ENCODE measurements at places on chromosomes 4 and X.

DNA sequence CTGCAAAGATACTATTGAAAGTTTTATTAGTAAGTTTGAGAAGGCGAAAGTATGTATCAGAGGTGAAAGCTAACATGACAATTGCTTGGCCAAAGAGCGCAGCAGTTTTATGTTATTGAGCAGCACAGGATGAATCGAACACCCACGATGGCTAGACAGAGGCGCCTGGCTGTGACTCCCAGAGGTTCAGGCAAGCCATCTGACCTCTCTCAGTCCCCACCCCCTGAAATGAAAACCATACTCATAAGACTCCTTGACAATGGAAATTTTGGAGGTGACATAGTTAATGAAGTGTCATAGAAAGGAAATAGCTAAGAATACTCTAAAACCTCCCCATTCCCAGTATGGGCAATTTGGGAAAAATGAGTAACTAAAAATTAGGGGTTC lies 70.6 kb downstream of the MGST2 start:
- DNase-seq, result no peak

GRCh38 chrX:63747331-63747730 lies 37.7 kb downstream of the ARHGEF9 start:
- peak; percentile 72 for DNase-seq

DNA sequence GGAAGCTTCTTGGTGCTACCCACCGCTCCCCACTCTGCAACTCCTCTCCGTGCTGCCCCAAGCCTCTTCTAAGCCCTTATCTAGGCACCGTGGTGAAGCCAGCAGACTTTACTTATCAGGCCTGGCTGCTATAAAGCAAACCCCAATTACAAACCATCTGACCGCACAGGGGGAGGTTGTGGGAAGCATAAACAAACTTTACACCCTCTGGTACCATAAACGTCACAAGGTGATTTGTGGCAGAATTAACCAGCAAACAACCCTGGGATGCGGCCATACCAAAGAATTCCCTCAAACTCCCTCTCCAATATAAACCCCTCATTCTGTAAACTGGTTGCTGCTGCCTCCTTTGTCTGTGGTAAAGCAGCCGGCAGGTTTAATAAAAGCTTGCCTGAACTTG lies 55.2 kb downstream of the MAGEC2 start:
- no peak for DNase-seq

GRCh38 chr4:158208963-158209640 lies 1.2 kb upstream of the TMEM144 start:
- DNase-seq, result no peak

GRCh38 chrX:11664211-11665167 lies 1.2 kb downstream of the ARHGAP6 start:
- DNase-seq, result peak; percentile 6
